Coronary artery (tissue), 2 donors: ENCODE measurements at places on chromosomes 16 and 17.

DNA sequence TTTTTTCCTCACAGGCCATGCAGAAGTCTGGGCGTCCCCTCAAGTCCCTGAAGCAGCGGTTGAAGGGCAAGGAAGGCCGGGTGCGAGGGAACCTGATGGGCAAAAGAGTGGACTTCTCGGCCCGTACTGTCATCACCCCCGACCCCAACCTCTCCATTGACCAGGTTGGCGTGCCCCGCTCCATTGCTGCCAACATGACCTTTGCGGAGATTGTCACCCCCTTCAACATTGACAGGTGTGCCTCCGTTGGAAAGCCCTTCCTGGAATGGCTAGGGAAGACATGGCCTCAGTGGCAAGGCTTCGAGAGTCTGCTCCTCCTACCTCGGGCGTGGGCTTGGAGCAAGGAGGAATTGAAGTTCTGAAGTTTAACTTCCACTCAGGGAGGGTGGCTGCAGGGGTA, 13.5 kb downstream of the POLR2A start:
- DNase-seq = no peak

- DNase-seq = no peak
These were observed 151.7 kb downstream of the PRKCB start for GRCh38 chr16:23987443-23987842.

GRCh38 chr17:81813861-81814683, 10.1 kb downstream of the GCGR start:
- no peak for DNase-seq

GRCh38 chr17:68087851-68088250, 52.3 kb downstream of the KPNA2 start:
- peak; percentile 24 for DNase-seq

DNA sequence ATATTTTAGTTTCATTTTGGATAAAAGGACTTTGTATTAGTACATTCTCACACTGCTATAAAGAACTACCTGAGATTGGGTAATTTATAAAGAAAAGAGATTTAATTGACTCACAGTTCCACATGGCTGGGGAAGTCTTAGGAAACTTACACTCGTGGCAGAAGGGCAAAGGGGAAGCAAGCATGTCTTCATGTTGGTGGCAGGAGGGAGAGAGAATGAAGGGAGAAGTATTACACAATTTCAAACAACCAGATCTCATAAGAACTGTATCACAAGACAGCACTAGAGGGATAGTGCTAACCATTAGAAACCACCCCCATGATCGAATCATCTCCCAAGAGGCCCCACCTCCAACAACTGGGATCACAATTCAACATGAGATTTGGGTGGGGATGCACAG, 142.9 kb downstream of the USP31 start:
- DNase-seq = no peak

DNA sequence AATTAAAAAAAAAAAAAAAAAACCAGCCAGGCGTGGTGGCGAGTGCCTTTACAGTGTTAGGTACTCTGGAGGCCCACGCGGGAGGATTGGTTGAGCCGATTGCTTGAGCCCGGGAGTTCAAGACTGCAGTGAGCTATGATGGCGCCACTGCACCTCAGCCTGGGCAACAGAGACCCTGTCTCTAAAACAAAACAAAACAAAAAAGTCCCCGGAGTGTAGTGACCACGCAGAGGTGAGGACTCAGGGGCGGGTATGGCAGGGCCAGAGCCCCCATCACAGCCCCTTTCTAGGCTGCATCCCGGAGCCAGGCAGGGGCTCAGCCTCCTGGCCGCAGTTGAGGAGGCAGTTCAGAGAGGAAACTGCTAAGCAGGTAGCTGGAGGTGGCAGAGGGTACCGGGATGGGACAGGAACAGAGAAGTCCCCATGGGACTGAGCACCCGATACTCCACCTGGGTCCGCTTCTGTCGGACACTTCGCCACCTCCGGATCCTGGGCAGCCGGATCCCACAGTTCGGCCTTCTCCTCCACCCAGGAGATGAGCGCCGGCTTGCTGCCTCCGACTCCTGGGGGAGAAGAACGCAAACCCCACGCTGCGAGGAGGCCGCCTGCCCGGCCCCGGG, 800 bp downstream of the ZNF747 start:
- DNase-seq = peak; percentile 72

- DNase-seq = no peak
These were observed 29.4 kb downstream of the TOM1L2 start for GRCh38 chr17:17942846-17943245.

DNA sequence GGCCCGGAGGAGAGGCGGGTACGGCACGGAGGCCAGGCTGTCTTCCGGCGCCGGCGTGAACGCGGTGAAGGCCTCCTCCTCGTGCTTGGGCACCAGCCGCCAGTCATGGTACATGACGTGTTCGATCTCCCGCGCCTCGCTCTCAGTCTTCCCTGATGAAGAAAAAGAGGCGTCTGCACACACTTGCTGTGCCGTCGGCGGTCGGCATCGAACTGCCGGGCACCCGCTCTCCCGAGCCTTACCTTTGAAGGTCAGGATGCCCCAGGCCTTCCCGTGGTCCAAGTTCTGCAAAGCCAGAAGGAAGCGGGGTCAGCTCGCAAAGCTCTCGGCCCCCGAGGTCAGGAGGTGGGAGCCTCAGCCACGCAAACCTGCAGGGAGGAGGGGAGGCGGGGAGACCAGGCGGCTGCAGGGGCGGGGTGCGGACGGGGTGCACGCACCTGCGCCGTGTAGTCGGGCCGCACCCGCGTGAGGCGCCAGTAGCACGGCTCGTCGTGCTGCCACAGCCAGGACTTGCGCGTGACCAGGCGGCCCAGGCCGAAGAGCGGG, at the start of gene EME2:
EME2 (plus strand) TSS at position 449 of the 546 bp plus-strand sequence. CDS start 418 bp downstream, outside the sequence.
- DNase-seq = no peak

DNA sequence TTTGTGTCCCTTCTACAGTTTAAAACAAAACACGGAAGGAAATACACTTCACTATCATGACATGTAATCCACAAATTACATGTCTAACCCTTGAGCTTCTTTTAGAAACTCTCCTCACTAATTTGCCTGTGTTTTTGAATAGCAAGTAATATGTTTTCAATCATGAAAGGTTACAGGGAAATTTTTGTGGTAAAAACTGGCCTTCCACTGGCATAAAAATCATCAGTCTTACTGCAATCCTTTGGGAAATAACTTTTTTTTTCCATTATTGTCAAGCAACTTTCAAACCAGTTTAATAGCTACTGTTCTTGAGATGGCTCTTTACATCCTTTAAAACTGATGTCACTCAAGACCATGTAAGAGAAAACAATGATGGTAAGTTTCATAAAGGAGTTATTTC, 27.0 kb downstream of the MYO1D start:
- no peak for DNase-seq

DNA sequence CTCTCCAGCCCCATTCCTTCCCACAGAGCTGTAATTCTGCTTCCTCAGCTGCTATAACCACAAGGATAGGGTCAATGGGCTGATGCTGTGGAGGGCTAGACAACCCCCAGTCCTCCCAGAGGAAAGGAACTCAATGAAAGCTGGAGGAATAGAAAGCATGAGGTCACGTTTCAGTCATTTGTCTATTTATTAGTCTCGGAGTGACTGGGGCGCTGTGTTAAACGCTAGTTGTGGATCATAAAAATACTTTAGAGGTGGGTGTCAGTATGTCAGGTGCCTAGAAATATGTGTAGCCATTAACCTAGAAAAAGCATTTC, 787 bp upstream of the CCL3L1 start:
- no peak for DNase-seq

DNA sequence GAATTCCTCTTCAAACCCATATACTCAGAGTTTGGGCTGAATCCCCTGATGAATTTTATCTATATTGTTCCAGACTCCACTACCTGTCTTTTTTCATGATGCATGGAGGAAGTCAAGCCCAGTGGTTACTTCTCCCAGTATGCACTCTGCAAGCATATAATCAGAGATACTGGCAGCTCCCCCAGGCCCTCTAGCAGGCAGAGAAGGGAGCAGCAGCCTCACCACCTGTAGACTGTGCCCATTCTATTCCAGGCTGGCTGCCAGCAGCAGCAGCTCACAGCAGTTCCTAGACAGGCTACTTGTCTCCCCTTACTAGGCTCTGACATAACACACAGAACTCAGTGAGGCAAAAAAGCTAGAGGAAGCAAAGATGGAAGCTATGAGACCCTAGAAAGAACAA, 3.4 kb downstream of the MKS1 start:
- no peak for DNase-seq

GRCh38 chr16:85359147-85359822, 247.0 kb upstream of the CIBAR2 start:
- DNase-seq = no peak

GRCh38 chr17:47663912-47664623, 14.3 kb downstream of the KPNB1 start:
- DNase-seq = no peak

DNA sequence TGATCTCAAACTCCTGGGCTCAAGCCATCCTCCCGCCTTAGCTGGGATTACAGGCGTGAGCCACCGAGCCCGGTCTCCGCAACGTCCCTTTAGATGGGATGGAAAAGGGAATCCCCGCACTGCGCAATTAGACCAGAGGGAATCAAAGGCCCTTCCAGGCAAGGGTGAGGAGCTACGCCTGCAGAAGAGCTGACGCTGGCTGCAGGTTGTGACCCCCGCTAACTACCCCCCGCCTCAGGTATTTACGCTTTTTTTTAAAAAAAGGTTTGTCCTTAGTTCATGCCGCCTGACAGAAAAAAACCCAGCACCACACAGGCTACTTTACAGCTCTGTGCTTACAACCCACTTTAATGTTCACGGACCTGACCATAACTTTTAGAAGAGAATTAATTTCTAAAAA, 26.9 kb downstream of the ZCCHC14 start:
- DNase-seq = no peak

DNA sequence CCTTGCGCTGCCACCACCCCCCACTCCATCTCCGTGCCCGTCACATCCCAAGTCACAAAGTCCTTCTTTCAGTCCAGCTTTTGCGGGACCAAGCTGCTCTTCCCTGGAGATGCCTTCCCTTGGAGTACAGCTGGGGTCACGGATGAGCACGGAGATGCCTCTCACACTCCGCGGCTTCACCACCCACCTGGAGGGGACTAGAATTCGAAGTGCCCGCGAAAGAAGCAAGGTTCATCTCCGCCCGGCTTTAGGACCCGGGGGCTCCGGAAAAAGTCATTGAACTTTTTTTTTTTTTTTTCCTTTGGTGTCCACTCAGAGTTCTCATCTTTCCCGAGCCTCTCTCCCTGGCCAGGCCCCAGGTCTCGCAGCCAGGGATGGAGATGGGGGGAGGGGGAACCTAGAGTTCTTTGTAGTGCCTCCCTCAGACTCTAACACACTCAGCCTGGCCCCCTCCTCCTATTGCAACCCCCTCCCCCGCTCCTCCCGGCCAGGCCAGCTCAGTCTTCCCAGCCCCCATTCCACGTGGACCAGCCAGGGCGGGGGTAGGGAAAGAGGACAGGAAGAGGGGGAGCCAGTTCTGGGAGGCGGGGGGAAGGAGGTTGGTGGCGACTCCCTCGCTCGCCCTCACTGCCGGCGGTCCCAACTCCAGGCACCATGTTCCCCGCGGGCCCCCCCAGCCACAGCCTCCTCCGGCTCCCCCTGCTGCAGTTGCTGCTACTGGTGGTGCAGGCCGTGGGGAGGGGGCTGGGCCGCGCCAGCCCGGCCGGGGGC, at the start of gene FKBP10:
FKBP10 (plus strand) TSS at position 624 of the 771 bp plus-strand sequence; CDS start at position 655, 31 bp downstream.
- no peak for DNase-seq

GRCh38 chr17:18185832-18186626, 2.4 kb downstream of the ALKBH5 start:
- DNase-seq = no peak

GRCh38 chr17:44079877-44080821, 9.6 kb downstream of the G6PC3 start:
- DNase-seq = no peak

DNA sequence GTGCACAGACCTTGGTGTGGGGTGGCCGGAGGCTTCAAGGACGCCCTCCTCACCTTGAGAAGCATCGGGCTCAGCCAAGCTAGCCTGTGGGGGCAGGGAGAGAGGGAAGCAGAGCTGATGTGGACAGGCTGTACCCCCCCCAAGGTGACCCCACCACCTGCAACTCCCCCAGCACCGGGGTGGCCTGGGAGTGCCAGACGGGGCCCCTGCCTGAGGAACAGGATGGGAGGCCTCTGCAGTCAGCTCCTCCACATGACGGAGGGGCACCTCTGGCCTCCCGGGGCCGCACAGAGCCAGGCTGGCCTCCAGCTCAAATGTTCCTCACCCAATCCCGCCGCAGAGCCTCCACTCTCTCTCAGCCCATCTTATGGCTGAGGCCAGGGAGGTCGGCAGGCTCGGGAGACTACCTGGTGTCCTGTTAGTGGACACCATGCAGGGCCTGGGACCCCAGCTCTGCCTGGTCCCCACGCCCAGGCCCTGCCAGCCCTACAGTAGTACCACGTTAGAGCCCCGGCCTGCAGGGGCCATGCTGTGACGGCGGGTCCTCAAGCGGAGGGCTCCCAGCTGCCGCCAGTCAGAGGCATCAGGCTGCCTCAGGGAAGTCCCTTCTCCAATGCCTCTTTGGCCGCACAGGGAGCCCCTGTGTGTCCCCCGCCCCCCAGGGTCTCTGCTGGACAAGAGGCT, 19.4 kb upstream of the SLC38A10 start:
- DNase-seq = no peak

DNA sequence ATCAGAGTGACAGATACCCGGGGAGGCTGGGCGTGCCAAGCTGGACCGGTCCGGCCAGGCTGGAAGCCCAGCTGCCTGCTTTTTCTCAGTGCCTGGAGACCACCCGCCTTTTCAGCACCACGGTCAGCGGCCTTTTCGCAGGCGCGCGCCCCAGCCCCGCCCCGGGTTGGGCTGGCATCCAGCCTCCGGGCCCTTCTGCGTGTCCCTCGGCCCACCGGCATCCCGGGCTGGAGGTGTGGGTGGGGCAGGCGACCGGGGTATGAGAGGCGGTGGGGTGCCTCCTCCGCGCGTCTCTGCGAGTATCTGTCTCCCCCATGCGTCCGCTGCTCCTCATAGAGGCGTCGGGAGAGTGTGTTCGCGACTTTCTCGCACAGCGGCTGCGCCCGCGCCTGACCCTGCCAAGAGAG, 102.5 kb downstream of the MRM1 start:
- DNase-seq = no peak

DNA sequence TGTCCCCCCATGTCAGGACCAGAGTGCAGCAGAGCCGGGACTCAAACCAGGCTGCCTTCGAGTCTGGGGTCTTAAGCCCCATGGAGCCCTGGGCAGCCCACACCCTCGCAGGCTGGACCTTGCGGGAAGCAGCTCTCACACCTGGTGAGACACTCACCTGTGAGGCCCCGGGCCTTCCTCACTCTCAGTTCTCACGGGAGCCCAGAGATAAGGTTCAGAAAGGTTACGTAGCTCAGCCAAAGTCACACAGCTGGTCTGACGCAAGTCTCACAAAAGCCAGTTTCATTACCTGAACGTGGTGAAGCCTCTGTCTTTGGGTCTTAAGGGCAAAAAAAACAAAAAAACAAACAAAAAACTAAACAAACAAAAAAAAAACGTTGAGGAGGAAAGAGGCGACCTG, 32.8 kb upstream of the SSTR5 start:
- DNase-seq = no peak

DNA sequence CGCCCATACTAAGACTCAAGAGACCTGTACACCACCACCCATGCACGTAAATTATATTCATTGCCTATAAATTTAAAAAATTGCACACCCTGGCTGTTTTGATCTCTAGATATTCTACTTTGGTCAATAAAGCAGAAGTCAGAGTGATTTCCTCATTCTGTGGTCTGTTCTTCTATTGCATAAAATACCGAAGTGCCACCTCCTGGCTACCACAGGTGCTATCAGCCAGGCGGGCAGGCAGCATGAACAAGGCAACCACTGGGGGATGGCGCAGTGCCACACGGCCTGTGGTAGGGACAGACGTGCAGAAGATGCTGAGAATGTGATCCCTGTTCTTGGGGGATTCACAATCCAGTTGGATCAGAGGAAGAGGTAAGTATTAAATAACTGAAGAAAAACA, 122.3 kb downstream of the CDK5R1 start:
- no peak for DNase-seq
